ENCODE measurements at places on chromosomes 7 and 10.

DNA sequence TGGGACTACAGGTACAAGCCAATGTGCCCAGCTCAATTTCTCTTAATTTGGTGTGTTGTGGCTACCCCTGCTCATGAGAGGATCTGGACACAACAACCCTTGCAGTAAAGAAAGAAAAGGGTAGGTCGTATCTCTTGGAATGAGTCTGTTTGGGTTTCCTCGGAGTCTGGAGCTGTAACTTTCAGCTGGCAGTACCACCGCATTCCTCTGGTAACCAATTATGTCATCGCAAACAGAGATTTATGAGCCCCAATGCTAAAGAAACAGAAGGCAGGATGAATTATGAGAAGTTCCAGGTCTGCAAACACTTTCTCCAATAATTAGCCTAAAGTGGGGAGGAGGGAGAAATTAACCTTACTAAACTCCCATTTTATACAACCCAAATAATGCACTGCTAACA, 186.6 kb upstream of the NRP1 start:
- DNase-seq = no peak

DNA sequence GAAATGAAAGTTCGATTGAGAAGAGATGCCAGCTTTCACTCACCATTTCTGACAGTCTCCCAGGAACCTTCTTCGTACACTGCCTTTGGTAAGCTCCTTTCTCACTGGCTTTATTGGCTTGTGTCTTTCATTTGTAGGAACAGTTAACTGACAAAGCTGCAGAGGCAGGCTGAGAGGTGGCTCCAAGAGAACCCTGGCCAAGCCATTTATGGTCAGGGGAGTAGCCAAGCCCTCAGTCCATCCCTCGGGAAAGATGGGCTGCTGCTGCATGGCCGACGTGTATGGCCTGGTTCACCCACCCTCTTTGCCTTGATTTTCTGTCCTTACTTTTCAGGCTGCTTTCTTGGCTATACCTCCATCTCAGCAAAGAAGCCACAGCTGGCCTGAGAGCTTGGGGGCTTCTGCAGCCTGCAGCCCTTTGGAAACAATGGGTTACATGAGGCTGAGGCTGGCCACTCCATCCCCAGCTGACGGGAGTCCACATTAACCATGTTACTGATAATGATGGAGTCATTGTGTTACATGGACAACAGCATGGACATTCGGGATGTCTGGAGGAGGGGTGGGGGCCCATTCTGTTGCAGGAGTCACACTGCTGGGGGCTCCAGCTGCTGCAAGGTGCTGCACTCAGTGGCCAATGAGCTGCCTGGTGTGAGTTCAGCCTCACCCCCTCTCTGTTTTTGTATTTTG, at the start of gene OPALIN:
Gene OPALIN, minus strand, starts transcription at position 152 of the 690 bp plus-strand sequence. Its CDS starts 106 bp downstream, at position 46.
- DNase-seq = no peak

- DNase-seq = no peak
Observed at GRCh38 chr10:50740293-50740648, 535 bp downstream of the ASAH2B start.

DNA sequence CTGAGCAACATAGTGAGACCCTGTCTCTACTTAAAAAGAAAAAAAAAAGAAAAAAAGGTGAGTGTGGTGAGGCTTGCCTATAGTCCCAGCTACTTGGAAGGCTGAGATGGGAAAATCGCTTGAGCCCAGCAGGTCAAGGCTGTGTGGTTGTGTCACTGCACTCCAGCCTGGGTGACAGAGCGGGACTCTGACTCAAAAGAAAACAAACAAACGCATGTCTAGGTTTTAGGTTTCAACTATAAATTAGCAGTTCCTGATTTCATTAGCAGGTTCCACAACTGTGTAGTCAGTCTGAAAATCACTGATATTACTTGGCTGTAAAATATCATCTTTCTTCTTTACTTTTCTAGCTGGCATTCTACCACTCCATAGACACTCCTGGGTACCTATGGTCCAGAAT, 155.7 kb upstream of the HGF start:
- no peak for DNase-seq

DNA sequence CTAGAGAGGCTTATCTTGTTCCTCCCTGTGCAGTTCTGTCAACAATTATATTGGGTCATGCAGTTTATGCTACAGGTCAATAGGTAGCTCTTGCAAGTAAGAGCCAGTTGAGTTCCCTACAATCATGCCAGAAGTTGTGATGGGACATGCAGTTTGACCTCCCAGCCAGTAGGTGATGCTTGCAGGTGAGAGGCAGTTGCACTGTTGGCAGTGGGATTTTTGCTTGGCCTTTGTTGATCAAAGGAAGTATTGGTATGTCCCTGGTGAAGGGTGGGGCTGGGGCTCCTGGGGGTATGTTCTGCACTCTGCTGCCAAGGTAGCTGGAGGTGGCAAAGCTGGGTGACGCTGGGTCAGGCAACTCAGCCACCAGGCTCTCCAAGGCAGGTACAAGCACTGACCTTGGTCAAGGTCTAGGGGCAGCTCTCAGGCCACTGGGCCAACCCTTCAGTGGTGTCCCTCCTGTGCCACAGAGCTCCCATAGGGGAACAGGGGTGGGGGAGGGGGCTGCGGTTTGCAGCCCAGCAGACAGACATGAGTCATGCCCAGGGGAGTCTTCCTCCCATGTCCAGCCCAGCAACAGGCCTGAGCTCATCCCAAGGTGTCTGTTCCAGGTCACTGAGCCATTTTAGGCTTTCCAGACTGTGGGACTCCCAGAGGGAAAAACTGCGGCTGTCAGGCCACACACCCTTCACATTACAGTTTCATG, 43.3 kb downstream of the MEOX2 start:
- no peak for DNase-seq

DNA sequence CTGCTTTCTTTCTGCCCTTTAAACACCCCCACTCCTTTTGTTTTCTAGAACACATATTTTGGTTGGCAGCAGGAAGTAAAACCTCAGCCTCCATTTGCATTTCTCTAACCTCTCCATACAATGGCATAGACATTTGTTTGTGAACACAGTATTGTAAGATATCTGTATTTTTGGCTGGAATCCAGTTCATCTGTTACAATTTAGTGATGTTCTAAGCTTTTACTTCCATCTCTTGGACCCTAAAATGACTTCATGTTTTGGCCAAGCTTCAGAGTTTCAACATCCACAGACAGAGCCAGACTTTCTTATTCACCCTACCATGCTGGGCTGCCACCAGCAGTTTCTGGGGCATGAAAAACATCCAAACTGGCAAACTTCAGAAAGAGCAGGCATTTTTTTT, 21.1 kb upstream of the AUTS2 start:
- DNase-seq = no peak

GRCh38 chr7:16609842-16610450, 35.6 kb downstream of the ANKMY2 start:
- DNase-seq = no peak

- DNase-seq = no peak
Observed at GRCh38 chr10:71634531-71635164, 84.9 kb downstream of the C10orf105 start.

DNA sequence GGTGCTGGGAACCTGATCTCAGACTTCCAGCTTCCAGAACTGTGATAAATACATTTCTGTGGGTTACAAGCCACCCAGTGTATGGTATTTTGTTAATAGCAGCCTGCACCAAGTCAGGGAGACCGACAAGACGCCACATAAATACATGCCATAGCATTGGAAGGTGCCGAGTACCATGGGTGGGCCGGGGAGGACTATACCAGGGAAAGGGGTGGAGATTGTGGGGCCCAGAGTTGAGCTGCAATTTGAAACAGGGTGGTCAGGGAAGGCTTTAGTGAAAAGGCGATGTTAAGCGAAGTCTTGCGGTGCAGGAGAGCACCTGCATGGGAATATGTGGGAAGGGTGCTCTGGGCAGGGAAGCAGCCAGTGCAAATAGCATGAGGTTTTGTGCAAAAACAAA, 88.9 kb upstream of the LRRC4 start:
- no peak for DNase-seq

- no peak for DNase-seq
Observed at GRCh38 chr7:151115121-151115835, 29.0 kb downstream of the AGAP3 start.

GRCh38 chr7:23863209-23863787, 153.3 kb downstream of the STK31 start:
- DNase-seq = no peak
